ENCODE measurements at places on chromosomes 3 and 15.

GRCh38 chr3:195550723-195551122 is 7.6 kb upstream of the PPP1R2 start:
- DNase-seq, result no peak

- DNase-seq, result no peak
Observed at GRCh38 chr3:3902161-3902560, 102.9 kb downstream of the LRRN1 start.

- no peak for DNase-seq
Observed at GRCh38 chr3:119913021-119913420, 131.1 kb downstream of the NR1I2 start.

DNA sequence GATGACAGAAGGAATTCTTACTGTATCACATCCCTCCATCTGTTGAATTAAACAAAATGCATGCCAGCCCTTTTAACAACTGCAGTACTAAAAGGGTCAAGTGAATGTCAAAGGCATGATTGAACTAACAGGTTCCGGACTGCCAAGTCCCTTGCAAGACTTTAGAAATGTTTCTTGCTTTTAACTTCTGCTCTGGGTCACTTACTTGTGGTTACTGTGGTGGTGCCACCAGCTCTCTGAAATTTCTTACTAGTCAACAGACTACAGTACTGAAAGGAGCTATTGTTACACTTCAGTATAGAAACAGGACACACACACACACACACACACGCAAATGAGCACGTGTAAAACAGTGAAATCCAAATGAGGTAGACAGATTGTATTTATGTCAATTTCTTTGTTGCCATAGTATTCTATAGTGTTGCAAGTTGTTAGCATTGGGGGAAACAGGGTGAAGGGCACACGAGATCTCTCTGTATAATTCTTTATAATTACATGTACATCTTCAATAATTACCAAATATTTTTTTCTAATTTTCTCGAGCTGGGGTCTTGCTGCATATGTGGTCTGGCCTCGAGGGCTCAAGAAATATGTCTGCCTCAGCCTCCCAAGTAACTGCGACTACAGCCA is 79.9 kb upstream of the SLC25A26 start:
- no peak for DNase-seq

DNA sequence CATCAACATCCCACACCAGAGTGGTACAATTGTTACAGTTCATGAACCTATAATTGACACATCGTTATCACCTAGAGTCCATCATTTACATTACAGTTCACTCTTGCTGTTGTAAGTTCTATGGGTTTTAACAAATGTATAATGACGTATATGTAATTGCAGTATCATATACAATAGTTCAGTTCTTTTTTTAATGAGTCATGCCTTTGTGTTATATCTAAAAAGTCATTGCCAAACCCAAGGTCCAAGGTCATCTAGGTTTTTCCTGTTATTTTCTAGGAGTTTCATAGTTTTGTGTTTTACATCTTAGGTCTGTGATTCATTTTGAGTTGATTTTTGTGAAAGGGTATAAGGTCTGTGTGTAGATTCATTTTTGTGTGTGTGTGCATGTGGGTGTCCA is 160.9 kb upstream of the GALNT15 start:
- DNase-seq, result no peak

DNA sequence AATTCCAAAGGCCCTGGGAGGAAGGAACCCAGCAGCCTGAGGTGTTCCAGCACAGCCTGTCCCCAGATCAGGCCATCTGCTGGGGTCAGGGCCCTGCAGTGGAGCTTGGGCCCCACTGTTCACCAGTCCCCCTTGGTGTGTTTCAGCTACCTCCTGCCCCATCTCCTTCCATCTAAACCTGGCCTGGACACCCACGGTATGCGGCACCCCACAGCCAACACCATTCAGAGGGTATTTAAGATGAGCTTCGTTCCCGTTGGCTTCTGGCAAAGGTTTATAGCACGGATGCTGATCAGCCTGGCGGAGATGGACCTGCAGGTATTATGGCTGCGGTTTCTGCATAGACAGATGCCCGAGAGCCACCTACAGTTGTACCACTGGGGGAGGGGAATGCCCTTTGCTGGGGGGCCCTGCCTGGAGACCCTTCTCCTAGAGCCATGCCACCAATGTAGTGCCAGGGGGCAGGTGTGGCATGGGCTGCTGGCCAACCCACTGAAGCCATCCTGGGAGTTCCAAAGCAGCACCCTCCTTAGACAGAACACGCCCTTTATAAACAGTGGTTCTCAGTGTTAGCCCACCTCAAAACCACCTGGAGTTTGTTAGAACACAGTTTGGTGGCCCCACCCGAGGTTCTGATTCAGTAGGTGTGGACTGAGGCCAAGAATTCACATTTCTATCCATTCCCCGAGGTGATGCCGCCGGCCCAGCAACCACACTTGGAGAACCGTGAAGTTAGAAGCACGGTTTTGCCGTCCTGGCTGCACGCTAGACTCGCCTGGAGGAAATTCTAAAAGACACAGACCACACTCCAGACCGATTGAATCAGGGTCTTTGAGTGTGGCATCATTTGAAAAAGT is 126.9 kb downstream of the LRRK1 start:
- DNase-seq, result no peak

DNA sequence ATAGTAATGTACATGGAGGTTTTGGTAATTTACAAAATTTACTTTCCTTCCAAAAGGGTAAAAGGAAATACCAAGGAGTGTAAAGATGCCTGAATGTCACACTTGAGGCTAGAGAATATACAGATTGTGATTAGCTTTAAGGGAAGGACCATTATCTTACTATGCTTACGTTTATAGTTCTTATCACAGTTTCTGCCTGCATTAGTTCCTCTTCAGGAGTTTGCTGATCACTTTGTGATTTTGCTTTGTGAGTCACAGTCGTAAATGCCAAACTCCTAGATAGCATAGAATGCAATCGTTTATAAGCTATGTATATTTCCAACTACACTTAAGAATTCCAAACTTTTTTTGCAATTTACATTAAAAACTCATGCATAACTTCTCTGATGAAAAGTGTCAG is 1034.6 kb downstream of the DIPK2A start:
- DNase-seq, result no peak

GRCh38 chr3:12560505-12561190 is 3.8 kb downstream of the MKRN2 start:
- DNase-seq, result peak; percentile 48

GRCh38 chr3:45098310-45098709 is 47.9 kb downstream of the CDCP1 start:
- DNase-seq, result no peak

GRCh38 chr3:112020674-112021085 is 13.9 kb upstream of the TMPRSS7 start:
- no peak for DNase-seq

DNA sequence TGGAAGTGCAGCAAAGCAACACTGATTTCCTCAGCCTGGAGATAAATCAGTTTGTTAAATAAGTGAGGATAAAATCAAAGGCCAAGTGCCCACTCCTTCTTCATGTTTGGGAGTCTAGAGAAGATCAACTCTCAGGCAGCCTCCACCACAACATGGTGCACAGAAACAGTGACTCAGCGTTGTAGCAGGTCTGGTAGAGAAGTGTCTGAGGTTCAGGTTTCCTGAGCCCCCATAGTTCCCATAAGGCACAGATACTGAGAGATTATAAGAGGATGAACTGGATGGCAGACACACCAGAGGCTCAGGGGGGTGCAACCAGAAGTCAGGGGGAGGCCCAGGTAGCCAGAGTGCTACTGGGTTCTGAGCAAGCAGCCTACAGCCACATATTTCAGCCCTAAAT is 166.7 kb downstream of the FRMD5 start:
- DNase-seq, result no peak

DNA sequence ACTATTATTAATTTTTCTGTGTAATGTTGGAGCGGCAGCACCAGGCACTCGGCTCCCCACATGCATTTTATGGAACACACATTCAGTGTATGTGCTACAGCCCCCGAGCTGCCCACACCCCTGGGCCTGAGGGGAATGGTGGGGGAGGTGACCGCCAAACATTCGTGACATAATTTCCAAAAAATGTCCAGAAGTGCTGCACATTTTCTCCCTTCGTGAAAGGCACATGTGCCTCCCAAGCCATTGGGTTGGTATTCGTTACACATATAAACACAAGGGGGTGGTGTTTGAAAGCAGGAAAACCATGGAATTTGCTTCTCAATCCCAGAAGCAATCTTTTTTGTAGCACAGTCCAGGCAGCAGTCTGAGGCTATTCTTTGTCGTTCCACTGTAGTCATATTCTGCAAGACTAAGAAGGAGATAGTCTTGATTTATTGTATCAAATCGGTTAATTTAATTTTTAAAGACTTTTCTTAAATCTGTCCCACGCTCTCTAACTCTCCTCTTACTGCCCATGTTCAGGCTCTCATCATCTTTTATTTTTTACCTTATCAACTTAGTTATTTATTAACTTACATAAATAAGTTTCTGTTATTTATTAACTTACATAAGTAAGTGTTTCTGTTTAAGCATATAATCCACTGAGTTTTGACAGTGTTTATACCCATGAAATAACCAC is 39.2 kb upstream of the POLR2M start:
- DNase-seq, result no peak
